Stimulated activated CD8-positive, alpha-beta memory T cell treated with anti-CD3 and anti-CD28 coated beads, Interleukin-2, amount 100 ng/mL, for 1 hour (primary cell): ENCODE measurements at places on chromosomes 16 and 17.

GRCh38 chr17:83186226-83186625 lies 106.8 kb downstream of the METRNL start:
- DNase-seq: no peak

DNA sequence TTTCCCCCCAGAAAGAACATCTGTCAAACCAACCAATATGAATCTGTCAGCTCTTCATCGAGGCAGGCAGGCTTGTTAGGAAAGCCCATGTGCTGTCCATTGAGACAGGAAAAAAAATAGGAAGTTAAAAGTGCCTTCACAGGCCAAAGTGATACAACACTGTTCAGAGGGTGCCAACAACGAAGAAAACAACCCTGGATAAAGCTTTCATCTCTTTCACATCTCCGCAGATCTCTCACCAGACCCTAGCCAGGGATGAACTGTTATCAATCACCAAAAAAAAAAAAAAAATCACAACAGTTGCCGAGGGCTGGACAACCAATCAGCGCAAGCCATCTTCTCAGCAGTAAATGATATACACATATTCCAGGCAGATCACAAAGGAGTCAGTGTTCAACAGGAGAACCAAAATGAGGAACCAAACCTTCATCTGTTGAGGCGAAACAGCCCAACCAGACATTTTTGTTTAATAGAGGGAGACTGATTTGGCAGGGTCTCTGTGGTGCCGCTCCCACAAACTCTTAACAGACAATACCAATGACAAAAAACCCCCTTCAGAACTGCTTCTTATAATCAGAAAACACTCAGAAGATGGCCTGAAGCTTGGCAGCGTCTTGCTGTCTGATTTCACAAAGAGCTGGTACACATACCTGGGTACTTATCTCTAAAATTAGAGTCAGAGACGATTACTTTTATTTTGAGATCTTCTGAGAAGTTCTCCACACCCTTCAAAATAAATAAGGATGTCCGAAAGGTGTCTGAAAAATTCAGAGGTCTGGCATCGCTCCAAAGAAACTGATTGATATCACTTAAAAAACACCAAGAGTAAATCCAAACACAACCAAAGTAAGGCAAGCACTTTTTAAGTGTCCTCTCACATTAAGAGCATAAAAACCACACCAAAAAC lies 1.8 kb downstream of the MAP3K14 start:
- no peak for DNase-seq

DNA sequence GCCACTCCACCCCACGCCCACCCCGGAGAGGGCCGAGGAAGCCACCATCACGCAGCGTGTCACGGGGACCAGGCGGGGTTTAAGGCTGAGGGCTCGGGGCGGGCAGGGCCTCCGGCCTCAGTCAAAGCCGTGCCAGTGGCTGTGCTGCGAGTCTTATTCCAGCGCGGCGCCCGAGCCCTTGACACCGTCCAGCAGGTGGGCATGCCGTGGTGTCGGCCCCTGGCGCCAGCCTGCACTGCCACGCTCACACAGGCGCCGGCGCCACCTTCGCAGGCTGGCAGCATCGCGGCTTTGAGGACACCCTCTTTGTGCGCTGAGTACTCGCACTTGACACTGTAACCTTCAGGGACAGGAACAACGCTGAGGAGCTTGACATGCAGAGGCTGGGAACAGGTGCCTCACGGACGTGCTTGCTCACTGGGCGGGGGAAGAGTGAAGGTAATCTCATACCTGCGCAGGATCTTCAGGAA lies 34.0 kb upstream of the ZNF629 start:
- DNase-seq: no peak

GRCh38 chr16:70589998-70590471 lies 56.3 kb upstream of the IL34 start:
- no peak for DNase-seq

- no peak for DNase-seq
Measured at GRCh38 chr16:74756203-74756602, 18.4 kb downstream of the FA2H start.

GRCh38 chr16:86067516-86067915 lies 168.6 kb downstream of the IRF8 start:
- DNase-seq: no peak

- DNase-seq: no peak
Measured at GRCh38 chr16:69613378-69614154, 47.8 kb downstream of the NFAT5 start.
